ENCODE measurements at places on chromosomes 6 and 20.

DNA sequence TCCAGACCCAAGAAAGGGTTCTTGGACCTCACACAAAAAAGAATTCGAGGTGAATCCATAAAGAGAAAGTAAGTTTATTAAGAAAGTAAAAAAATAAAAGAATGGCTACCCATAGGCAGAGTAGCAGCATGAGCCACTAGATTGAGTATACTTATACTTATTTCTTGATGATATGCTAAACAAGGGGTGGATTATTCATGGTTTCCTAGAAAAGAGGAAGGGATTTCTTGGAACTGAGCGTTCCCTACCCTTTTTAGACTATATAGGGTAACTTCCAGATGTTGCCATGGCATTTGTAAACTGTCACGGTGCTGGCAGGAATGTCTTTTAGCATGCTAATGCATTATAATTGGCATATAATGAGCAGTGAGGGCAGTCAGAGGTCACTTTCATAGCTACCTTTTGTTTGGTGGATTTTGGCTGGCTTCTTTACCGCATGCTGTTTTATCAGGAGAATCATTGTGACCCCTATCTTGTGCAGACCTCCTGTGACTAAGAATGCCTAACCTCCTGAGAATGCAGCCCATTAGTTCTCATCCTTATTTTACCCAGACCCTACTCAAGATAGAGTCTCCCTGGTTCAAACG, 44.3 kb downstream of the TENT5A start:
- DNase-seq: no peak

GRCh38 chr20:33963751-33964150, 30.0 kb upstream of the RALY start:
- DNase-seq: no peak

DNA sequence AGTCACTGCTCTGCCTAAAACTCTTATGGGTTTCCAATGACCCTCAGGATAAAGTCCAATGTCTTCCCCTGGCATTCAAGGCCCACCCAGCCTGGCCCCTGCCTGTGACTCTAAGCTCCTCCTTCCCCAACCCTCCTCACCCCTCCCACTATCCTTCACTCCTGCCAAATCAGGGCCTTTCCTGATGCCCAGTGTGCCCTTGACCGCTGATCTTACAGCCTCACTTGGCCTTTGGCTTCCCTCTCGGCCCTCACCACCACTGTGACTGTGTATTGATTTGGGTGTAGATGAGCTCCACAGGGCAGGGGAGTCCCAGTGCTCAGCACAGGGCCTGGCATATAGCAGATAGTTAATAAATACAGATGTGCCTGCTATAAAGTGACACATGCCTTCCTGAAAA, 115.7 kb downstream of the TOX2 start:
- DNase-seq: no peak

DNA sequence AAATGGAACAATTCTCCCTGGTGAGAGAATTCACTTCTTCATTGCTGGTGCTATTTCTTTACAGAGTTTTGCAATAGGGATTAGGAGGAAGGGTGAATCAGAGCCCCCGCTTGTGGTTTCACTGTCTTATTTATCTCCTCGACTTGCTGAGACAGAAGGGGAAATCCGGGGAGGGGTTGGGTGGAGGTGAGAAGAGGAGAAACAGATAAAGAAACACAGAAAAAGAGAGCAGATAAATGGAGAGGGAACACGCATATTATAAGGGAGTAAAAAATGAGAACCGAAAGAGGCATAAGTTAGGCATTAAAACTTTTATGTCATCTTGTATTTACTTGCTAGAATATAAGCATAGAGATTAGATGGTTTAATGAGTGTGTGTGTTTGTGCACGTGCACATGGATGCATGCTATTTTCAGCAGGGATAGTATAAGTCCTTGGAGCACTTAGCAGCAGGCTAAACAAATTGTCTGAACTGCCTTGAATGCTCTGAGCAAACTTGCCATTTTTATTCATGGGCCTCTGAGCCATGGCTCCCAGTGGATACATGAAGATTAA, 105.0 kb downstream of the OLIG3 start:
- no peak for DNase-seq

- DNase-seq: no peak
Measured at GRCh38 chr6:55963301-55963700, 87.9 kb upstream of the BMP5 start.

- DNase-seq: no peak
Measured at GRCh38 chr20:775679-776135, 7.4 kb upstream of the SLC52A3 start.

DNA sequence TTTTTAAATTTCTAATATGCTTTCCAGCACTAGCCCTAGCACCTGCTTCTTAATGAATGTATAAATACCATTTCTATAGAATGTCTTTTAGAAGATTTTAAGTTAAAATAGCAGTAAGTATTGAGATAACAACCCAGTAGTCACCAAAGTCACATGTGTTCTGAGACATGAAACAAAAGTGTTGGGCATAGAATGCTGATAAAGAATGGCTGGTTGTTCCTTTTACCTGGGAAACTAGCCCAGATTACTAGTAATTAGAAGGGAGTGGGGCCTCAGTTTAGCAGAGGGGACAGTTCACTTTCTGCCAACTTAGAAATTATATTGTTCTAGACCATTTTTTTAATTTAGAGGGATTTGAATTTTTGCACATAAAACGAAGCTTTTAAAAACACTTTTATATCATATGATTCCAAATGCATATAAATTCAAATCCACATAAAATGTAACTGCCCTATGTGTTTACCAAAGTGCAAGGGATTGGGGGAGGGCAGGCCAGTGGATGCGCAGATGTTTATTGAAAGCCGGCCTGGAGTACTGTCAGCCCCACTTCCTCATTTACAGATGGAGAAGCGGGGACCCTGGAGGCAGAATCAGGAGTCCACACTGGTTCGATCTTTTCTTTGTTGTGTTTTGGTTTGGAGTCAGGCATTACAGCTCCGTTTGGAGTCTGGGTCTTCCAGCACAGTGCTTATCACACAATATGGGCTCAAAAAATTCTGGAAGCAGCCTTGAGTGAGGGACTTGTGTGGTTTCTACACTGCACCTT, 139.8 kb downstream of the ZDHHC14 start:
- DNase-seq: no peak

- no peak for DNase-seq
Measured at GRCh38 chr20:63000958-63001357, 5.8 kb downstream of the BHLHE23 start.

GRCh38 chr20:39654171-39654570, 692.0 kb downstream of the DHX35 start:
- DNase-seq: no peak

DNA sequence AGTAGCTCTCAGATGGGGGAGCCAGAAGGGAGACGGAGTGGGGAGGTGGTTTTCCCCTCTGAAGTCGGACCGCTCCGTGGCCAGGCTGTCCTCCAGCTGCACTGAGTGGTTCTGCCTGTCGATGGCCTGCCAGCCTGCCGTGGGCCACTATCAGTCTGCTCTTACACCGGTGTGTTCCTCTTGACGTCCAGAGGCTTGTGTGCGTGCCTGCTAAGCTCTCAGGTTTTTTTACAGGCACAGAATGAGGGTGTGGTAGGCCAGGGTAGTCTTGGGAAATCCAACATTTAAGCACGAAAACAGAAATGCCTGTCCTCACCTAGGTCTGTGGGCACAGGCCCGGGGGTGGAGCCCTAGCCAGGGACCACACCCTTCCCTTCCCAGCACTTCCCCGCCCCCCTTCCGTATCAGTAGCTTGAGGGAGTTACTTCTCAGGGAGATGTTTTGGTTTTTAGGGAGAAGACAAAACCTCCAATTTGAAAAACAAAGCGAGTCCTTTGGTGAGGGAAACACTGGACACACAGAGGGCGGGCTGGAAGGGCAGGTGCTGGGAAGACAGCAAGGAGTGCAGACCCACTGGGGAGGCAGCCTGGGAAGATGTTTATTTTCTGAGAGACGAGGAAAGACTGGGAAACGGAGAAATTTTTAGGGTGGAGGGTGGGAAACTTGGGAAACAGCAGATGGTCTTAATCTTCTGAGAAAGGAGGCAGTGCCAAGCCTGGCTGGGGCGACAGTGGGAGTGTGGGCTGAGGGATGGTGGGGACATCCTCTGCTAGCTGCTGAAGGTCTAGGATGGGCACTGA, 106.5 kb downstream of the LY86 start:
- no peak for DNase-seq

DNA sequence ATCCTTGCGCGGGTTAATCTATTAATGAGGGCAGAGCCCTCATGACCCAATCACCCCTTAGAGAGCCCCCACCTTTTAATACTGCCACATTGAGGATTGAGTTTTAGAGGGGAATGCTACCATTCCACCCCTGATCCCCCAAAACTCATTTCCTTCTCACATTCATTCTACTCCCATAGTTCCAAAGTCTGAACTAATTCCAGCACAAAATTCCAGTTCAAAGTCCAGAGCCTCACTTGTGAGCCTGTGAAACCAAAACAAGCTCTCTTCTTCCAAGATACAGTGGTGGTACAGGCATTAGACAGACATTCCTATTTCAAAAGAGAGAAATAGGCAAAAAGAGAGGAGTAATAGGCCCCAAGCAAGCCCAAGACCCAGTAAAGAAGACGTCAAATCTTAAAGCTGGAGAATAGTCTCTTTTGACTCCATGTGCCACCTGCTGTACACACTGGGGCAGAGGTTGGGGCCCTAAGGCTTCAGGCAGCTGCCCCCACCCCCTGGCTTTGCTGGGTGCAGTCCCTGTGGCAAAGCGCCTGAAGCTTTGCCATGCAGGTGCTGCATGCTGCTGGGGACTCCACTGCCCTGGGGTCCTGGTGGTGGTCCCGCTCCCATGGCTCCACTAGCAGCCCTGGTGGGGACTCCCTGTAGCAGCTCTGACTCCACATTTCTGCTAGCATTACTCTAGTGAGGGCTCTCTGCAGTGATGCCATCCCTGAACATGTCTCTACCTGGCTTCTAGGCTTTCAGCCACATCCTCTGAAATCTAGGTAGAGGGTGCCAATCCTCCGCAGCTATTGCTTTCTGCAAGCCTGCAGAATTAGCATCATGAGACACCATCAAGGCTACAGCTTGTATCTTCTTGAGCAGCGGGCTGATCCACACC, 41.3 kb downstream of the RSPH3 start:
- DNase-seq: no peak

- DNase-seq: no peak
Measured at GRCh38 chr6:152721956-152722355, 24.3 kb downstream of the MYCT1 start.

GRCh38 chr20:44884907-44885391, 556 bp upstream of the YWHAB start:
- no peak for DNase-seq

DNA sequence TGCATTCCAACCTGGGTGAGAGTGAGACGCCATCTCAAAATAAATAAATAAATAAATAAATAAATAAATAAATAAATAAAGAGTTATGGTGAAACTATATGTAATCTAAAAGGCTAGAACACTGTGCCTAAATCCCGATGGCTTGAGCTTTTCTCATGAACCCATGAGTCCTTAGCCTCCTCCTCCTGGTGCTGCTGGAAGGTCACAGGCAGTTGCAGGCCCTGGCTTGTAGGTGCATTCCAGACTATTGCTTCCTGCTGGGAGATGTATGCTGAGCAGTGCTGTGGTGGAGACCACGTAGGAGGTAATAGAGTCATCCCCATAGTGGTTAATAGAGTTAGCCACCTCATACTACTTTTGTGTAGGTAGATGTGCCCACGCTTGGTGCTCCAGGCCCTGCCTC, 12.5 kb downstream of the PTK7 start:
- no peak for DNase-seq

- no peak for DNase-seq
Measured at GRCh38 chr6:109946979-109947378, 31.1 kb upstream of the GPR6 start.

GRCh38 chr6:157631412-157631811, 191.6 kb upstream of the SNX9 start:
- DNase-seq: no peak

- no peak for DNase-seq
Measured at GRCh38 chr6:28943223-28943556, 19.4 kb upstream of the TRIM27 start.

DNA sequence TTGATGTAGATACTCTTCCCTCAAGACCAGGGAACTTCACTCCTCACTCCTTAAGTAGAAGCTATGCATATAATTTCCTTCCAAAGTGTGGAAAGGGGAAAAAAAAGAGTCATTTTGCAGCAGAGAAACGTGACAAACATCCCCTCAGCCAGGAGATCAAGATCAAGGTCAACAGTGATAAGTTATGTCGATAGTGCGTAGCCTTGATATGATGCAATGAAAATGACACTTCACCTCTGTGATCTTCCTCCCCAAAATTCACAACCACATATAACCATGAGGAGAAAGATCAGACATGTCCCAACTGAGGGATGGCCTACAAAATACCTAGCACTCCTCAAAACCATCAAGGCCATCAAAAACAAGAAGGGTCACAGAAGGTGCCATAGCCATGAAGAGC, 160.4 kb upstream of the MYLIP start:
- DNase-seq: no peak
